ENCODE measurements at places on chromosomes 16 and 17.

DNA sequence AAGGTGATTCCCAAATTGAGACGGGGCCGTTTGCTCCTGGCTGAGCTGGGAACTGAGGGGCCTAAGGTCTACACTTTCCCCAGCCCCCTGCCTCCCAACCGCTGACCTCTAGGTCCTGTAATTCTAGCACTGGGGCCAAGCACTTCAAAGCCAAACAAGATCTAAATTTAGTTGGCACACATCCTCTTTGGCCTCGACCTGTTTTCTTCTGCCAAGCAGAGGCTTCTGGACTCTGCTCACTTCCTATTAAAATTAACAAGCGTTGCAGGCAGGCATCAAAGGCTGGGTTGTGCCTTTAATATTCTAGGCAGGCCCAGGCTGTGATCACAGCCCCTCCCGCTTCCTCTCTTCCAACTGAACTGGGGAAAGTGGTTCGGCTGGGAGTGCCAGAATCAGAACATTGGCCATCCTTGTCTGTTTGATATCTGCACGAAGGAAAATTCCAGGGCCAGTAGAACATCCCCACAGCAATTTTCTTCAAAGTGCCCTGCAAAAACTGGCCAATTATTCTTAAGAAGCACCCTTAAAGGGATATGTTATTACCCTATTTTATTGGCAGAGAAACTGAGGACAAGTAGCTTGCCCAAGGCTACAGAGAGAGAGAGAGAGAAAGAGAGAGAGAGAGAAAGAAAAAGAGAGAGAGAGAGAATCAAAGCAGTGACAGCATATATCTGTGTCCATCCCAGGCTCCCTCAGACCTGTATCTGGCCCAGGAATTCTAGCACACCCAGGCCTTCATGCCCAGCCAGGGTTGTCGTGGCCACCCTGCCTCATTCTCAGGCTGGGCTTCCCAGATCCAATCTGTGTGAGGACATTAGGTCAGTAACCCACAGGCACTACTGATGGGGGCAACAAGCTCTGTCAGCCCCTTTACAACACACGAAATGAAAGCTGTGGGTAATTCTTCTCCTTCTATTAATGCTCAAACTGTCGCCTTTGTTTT lies 12.8 kb upstream of the MT4 start:
- DNase-seq, result peak; percentile 12

DNA sequence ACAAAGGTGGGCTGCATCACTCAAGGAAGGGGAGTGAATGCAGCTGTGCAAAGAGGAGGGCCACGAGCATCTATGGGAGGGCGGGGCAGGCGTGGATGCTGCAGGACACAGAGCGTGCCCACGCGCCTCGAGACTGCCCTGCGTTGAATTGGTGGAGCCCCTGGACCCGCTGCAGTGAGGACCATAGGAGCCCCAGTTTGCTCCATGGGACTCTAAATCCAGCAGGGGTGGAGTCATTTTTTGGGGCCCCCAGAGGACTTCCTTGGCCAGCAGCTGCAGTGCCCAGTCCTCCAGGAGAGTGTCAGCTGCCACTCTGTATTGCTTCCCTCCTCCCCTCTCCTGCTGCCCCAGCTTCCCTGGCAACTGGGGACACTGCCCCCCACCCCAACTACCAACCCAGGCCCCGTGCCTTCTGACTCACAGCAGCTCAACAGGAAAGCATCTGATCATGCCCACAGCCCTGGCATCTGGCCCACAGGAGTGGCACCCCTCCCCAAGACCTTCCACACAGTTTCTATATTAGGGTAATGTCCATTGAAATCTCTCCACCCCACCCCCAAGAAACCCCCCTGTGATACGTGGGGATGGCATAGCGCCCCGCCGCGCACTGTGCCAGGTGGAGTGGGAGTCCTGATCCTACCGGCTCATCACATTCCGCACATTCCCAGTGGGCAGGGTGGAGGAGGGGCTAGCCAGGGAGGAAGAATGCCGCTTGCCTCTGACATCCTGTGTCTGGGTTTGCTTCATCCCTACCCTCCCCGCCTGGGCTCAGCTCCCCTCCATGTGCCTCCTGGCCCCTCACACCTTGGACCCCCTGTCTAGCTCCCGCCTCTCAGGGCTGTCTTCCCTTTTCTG lies 27.8 kb upstream of the ITGA3 start:
- peak; percentile 26 for DNase-seq

- DNase-seq, result no peak
Measured at GRCh38 chr16:84392031-84392360, 23.7 kb downstream of the ATP2C2 start.

GRCh38 chr17:21285164-21286065 lies 904 bp downstream of the MAP2K3 start:
- peak; percentile 50 for DNase-seq

DNA sequence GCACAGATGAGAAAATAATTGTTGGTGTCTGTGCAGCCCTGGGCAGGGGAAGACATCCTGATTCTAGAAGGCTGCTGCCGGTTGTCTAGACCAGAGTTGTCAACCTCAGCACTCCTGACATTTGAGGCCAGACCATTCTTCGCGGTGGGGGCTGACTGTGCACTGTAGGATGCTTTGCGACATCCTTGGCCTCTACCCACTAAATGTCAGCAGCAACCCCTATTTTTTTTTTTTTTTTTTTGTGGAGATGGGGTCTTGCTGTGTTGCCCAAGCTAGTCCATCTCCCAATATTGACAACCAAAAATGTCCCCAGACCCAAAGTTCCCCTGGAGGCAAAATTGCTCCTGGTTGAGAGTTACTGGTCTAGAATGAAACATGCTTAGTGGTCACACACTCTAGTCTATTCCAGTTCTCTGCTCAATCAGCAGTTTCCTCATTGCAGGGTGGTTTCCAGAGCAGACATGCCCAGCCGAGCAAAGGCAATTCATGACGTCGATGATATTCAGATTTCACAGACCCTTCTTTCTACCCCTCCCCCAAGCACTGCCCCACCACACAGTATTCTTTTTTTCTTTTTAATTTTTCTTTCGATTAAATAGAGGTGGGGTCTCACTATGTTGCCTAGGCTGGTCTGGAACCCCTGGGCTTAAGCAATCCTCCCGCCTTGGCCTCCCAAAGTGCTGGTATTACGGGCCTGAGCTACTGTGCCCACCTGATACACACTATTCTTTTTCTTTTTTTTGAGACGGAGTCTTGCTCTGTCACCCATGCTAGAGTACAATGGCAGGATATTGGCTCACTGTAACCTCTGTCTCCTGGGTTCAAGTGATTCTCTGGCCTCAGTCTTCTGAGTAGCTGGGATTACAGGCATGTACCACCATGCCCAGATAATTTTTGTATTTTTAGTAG lies 9.0 kb downstream of the C17orf99 start:
- no peak for DNase-seq

DNA sequence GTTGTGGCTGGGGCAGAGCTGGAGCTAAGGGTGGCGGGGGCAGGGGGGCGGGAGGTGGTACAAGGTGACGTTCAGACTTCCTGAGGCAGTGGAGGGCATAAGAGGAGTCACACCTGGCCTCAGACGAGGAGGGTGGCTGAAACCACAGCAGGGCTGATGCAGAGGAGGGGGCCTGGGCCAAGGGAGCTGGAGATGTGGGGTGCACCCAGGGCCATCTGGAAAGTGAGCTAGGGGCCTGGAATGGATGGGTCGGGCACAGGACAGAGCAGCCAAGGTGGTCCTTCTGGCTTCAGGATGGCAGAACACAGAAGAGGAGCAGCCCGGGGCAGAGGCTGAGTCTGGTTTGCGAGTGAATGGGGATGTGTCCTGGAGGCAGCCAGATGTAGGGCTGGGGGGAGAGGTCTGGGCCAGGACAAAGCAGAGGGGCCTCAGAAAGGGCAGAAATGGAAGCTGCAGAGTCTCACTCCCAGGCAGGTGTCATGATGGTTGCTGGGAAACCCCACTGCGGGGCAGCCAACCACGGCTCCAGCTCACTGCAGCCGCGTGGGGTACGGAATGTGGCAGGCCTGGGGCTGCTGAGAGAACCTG lies 57.6 kb downstream of the PRMT7 start:
- DNase-seq, result no peak

- DNase-seq, result no peak
Measured at GRCh38 chr16:56192635-56192945, 1.3 kb downstream of the GNAO1 start.

DNA sequence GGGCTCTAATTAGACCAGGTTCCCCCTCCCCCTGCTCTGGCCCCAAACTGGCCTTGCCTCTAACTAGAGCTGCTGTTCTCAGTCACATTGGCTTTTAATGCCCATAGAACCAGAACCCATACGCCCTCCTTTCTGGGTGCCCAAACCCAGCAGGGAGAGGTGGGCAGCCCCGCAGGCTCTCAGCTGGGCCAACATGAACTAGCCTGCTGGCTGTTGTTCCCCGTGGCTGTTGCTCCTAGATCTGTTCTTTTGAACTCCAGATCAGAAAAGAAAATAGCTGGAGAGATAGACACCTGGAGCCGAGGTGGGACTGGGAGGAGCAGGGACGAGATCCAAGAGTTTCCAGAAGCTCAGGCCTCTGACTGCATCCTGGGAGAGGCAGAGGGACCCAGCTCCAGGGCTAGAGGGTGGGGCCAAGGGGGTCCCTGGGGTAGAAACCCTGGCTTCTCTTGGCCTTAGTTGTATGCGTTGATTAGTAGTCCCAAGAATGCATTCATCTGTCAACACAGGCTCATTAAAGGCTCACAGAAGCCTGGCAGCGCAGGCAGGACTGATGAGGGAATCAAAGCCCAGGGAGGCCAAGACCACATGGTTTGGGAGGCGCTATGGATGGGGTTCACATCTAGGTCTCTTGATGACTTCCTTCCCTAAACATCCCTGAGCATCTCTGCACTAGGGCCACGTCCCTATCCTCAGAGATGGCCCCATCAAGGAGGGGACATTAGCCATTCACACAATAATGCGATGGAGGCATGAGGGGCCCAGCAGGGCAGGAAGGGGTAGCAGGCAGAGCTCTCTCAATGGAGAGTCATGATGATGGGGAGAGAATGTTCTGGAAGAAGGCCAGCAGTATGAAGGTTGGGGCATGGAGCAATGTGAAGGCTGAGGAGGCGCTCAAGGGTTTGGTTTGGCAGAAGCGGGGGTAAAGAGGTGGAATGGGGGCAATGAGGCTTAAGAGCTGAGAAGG lies 1.3 kb upstream of the CPSF4L start:
- peak; percentile 12 for DNase-seq

DNA sequence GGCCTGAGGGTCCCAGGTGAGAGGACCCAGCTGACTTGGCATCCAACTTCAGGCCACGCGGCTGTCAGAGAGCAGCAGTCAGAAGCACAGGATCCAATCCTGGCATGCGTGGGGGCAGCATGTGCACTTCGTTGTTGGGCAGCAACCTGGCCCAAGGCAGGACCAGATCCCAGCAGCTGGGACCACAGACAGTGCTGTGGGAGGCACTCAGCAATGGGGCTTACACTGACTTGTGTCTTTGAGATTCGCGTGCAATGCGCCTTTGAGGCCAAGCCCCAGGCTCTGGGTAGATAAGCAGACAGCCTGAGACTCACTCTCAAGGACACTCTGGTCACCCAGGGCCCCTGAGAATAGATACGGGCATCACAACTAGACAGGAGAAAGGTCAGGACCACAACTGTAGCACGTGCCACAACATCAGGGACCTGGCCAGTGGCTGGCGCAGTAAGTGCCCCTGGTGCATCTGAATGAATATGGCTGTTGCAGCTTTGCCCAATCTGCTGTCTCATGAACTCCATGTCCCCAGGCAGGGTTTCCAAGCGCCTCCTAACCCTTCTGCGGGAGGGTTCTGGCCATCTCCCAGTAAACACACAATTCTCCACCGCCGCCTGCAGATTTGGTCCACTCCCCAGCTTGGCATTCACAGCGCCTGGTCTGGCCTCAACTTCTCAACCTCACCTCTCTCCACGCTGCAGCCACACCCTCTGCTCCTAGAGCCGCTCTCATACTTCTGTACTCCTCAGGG lies 3.2 kb downstream of the PAM16 start:
- DNase-seq, result no peak

DNA sequence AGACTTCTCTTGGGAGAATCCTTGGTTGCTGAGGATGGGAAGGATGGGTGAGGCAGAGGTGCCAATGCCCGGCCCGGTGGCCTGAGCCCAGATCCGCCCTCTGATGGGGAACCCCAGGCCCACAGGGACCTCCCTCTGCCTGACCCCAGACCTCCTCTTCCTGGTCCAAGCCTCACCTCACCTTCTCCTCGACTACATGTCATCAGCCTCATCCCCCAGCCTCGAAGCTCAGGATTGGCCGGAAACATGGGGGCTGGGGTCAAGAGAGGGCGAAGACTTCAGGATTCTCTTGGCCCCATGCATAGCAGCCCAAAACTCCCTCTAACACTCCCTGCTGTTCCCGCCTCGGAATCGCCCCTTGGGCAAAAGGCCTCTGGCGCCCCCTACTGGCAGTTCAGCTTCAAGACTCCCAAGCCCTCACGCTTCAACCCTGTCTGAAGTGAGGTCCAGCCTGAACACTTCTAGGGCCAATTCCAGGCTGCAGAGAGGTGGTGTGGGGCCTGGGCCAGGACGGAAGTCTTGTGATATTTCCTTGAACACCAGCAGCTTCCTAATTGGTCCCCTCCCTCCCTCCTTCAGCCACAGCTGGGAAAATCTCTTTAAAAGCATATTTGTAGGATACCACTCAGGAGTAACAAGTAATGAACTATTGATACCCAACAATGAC lies 47.2 kb downstream of the ARHGAP27 start:
- DNase-seq, result peak; percentile 86

- peak; percentile 63 for DNase-seq
Measured at GRCh38 chr17:50956750-50957523, 90.8 kb upstream of the TOB1 start.

DNA sequence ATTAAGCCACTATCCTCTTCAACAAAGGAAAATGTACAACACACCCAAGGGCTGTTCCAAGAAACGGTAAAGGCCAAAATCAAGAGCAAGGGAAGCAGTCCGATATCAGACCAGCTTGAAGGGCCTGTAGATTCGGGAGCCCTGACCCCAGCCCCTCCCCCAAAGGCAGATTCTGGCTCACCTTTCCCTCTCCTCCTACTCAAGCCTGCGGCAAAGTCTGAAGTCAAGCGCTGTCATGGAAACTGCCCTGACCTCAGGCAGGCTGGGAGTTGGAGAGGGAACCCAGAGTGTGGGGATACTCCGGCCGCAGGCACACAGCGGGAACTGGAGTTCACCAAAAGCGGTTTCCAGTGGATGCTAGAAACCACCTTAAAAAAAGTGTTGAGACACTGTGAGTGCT lies 1.8 kb downstream of the ALYREF start:
- DNase-seq, result no peak

DNA sequence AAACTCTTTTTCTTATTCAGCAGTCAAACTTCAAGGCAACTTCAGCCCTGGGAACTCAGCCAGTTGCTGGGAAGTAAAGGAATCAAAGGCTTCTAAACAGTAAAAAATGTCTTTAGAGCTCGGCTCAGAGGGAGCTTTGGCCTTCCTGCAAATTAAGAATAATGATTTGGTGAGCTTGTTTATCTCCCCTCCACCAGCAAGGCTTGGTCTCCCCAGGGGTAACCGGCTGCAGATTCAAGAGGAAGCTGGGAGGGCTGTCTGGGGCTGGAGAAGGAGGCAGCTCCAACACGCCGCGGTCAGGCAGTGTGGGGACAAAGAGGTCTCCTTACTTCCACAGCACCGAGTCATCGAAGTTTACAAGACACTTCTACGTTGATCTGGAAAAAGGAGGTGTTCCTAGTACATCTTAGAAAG lies 17.7 kb upstream of the DOC2B start:
- peak; percentile 16 for DNase-seq
